MCF 10A (cell line): ENCODE measurements at places on chromosomes 6 and 20. TPM values are rescaled to one million over a fixed set of nuclear protein-coding genes. Genes with fewer than 3 reads are reported as not detected.

DNA sequence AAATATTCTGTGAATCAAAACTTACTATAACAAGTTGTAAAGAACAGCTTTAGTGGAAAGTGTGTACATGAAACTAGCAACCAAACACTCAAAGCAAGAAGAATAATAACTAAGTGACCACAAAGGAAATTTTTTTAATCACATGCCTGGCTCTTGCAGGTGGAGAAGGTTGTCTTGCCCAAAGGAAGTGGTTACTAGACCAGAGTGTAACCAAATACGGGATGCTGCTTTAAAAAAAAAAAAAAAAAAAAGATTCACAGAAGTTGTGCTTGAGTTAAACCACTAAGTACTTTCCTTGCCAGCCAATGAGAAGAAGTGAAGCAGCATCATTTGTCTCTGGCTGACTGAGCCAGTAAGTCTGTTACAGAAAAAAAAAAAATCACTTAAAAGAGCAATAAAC lies 19.1 kb upstream of the HLA-DQB1 start:
- no peak overlapping the region for H3K4me3 ChIP-seq
- peaks cover 90% of the 10 kb centered on the region for H3K27me3 ChIP-seq
- no peaks in the 10 kb centered on the region for H3K4me1 ChIP-seq

DNA sequence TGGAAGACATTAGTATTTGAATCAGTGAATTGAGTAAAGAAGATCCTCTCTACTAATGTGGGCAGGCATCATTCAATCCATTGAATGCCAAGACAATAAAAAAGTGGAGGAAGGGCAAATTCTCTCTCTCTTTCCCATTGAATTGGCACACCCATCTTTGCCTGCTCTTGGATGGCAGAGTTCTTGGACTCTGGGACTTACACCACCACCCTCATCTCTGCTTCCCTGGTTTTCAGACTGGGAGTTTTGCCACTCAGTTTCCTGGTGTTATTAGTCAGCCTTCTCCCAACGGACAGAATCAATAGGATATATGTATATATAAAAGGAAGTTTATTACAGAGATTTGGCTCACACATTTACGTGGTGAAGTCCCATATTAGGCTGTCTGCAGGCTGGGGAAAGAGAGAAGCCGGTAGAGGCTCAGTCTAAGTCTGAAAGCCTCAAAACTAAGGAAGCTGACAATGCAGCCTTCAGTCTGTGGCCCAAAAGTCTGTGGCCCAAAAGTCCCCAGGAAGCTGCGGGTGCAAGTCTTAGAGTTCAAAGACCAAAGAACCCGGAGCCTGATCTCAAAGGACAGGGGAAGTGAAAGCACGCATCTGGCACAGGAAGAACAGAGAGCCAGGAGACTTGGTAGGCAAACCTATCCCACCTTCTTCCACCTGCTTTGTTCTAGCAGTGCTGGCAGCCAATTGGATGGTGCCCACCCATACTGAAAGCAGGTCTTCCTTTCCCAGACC lies 64.4 kb downstream of the SMPDL3A start:
- no peak for DNase-seq
- H3K27me3 ChIP-seq, result no peaks in the 10 kb centered on the region
- no peaks in the 10 kb centered on the region for H3K4me1 ChIP-seq
- H3K36me3 ChIP-seq, result no peaks in the 10 kb centered on the region
- H3K4me3 ChIP-seq, result no peak overlapping the region
- no peak overlapping the region for H3K27ac ChIP-seq

The LTB gene
- total RNA-seq, result 0.37 TPM in 1 of 2 replicates, not detected in the other

DNA sequence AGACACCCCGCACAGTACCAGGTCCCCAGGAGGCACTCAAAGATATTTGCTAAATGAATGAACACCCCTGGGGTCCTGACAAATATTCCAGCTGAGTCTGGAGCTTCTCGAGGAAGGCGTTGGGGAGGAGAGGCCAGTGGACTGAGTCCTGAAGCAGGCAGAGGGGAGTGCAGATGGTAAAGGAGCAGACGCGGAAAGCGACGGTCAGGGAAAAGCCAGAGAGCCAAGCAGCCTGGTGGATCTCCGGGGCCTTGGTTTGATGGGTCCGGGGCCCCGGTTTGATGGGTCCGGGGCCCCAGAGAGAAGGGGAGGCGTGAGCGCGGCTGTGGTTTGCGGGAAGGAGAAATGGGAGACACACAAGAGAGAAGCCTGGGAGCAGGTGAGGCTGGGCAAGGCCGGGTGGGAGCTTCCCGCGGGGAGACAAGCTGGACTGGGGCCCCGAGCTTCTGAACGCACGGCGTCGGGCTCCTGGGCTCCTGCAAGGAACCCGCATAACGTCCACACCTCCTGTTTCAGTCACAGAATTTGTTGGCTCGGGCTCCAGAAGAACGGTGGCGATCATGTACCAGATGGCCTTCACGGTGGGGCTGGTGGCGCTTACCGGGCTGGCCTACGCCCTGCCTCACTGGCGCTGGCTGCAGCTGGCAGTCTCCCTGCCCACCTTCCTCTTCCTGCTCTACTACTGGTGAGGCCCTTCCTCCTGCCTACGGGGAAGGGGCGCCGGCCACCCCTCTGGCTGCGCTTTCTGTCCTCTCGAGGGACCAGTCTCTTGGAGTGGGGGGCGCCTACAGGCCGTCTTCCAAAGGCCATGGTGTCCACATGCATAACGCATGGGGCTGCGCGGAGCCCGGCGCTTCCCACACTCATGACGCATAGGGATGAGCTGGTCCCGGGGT lies 12.1 kb downstream of the SLC22A1 start:
- H3K4me3 ChIP-seq, result no peak overlapping the region
- no peak overlapping the region for H3K27ac ChIP-seq
- H3K4me1 ChIP-seq, result no peaks in the 10 kb centered on the region
- no peaks in the 10 kb centered on the region for H3K27me3 ChIP-seq
- DNase-seq, result no peak

The PNISR gene
- total RNA-seq, result 95.9 and 115 TPM in 2 replicates

GRCh38 chr6:109486068-109486467 lies 3.0 kb upstream of the ZBTB24 start:
- peaks cover 5% of the 10 kb centered on the region for H3K4me1 ChIP-seq
- no peak overlapping the region for H3K27ac ChIP-seq
- H3K36me3 ChIP-seq, result peaks cover 18% of the 10 kb centered on the region
- peak; percentile 49 for DNase-seq
- H3K27me3 ChIP-seq, result no peaks in the 10 kb centered on the region

The BRPF3 gene
- 19.4 and 21.1 TPM in 2 replicates for total RNA-seq

DNA sequence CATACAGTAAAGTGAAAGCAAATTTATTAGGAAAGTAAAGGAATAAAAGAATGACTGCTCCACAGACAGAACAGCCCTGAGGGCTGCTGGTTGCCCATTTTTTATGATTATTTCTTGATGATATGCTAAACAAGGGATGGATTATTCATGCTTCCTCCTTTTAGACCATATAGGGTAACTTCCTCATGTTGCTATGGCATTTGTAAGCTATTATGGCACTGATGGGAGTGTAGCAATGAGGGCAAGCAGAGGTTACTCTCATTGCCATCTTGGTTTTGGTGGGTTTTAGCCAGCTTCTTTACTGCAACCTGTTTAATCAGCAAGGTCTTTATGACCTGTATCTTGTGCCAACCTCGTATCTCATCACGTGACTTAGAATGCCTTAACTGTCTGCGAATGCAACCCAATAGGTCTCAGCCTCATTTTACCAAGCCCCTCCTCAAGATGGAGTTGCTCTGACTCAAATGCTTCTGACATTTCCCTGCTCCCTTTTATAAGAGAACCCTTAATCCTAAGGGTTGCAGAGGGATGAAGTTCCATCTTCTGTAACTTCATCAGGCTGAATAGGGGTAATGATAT lies 280.1 kb upstream of the RGS17 start:
- no peaks in the 10 kb centered on the region for H3K27me3 ChIP-seq
- H3K4me1 ChIP-seq, result no peaks in the 10 kb centered on the region
- no peak overlapping the region for H3K27ac ChIP-seq
- no peak overlapping the region for H3K4me3 ChIP-seq
- no peaks in the 10 kb centered on the region for H3K36me3 ChIP-seq
- no peak for DNase-seq

GRCh38 chr6:156599366-156599765 lies 177.8 kb upstream of the ARID1B start:
- H3K36me3 ChIP-seq, result no peaks in the 10 kb centered on the region
- H3K4me1 ChIP-seq, result peaks cover 16% of the 10 kb centered on the region
- no peaks in the 10 kb centered on the region for H3K27me3 ChIP-seq
- peak overlapping the region; percentile 30 for H3K27ac ChIP-seq

- no peaks in the 10 kb centered on the region for H3K4me1 ChIP-seq
- peak; percentile 25 for DNase-seq
- H3K27me3 ChIP-seq, result peaks cover 57% of the 10 kb centered on the region
- no peak overlapping the region for H3K27ac ChIP-seq
Measured at GRCh38 chr20:41654884-41655283, 36.7 kb upstream of the CHD6 start.

GRCh38 chr6:157313531-157314467 lies 9.5 kb downstream of the TMEM242 start:
- H3K27ac ChIP-seq, result no peak overlapping the region
- no peak overlapping the region for H3K4me3 ChIP-seq
- no peaks in the 10 kb centered on the region for H3K27me3 ChIP-seq

GRCh38 chr6:163659803-163660202 lies 245.3 kb downstream of the QKI start:
- no peak overlapping the region for H3K4me3 ChIP-seq
- no peak for DNase-seq
- H3K27ac ChIP-seq, result no peak overlapping the region

The C6orf132 gene
- total RNA-seq, result 19.5 and 31.9 TPM in 2 replicates

DNA sequence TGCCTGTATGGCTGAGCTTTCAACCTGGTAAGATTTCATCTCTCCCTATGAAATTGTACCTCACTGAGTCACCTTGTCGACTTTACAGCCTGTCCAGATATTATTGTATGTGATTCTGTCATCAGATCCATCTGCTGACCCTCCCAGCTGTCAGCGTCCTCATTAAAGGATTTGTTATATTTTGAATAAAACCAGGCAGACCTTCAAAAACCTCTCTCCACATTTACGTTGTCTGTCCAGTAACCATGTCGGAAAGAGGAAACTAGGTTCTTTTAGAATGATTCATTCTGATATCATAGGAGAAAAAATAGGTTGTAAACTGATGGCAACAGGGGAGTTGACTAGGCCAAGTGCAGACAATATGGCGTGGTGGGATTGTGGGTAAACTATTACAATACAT lies 38.5 kb downstream of the TSPYL4 start:
- peak overlapping the region; percentile 52 for H3K27ac ChIP-seq
- H3K27me3 ChIP-seq, result no peaks in the 10 kb centered on the region
- H3K36me3 ChIP-seq, result no peaks in the 10 kb centered on the region

DNA sequence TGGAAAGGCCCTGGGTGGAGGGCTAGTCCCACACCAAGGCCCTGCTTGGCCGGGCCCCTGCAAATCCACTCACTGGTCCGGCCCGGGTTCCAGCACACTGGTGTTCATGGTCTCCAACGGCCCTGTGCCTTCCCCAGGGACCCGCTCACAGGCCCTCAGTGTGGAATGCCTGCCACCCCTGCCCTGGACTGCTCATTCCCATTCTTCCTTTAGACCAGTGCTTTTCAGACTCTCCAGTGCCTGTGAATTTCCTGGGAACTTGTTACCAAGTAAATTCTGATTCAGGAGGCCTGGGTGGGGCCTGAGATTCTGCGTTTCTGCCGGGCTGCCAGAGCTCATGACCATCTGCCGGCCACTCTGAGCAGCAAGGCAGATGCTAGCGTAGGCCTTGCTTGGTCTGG lies 5.7 kb upstream of the PXDC1 start:
- no peaks in the 10 kb centered on the region for H3K36me3 ChIP-seq
- DNase-seq, result no peak
- no peak overlapping the region for H3K27ac ChIP-seq
- H3K4me1 ChIP-seq, result no peaks in the 10 kb centered on the region

DNA sequence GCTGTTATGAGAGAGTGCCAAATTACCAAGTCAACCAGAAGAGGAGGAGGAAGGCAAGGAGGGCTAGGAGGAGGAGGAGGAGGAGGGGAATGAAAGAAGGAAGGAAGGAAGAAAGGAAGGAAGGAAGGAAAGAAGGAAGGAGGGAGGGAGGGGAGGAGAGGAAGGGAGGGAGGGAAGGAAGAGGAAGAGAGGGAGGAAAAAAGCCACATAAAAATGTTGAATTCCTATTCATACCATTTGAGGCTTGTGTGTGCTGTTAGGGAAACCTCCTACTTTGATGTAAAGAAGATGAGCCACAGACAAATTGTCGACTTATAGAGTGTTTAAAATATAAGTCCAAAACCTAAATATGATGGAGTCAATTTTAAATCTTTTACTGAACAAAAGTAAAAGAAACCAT lies 65.3 kb upstream of the MYLIP start:
- no peak overlapping the region for H3K4me3 ChIP-seq
- H3K36me3 ChIP-seq, result no peaks in the 10 kb centered on the region
- DNase-seq, result no peak
- no peaks in the 10 kb centered on the region for H3K27me3 ChIP-seq
- no peaks in the 10 kb centered on the region for H3K4me1 ChIP-seq

DNA sequence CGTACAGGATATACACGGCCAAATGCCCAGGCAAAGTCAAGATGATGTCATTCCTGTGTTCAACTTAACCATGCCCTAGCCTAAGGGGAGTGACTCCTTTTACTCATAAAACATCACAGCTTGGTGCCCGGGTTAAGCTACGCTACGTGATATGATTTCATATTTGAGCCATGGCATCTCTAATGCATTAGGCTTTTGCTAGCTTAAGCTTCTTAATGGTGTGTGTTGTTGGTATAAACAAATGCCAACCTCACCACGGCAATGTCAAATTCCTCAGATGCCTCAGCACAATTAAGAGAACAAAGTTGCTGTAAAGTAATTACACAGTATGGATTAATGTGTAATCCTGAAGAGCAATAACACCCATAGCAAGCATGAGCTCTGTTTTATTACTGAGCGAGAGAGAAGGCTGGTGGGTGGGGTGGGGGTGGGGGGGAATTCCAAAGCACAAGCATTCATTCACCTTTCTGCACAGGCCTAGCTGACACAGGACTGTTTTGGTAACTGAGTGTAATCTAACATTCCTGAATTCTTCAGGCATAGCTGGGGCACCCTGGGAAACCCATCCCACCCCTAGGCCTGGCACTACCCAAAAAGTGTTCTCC lies 44.7 kb upstream of the CNKSR3 start:
- peak; percentile 74 for DNase-seq
- no peaks in the 10 kb centered on the region for H3K27me3 ChIP-seq
- H3K36me3 ChIP-seq, result peaks cover 5% of the 10 kb centered on the region
- H3K4me3 ChIP-seq, result no peak overlapping the region
- no peaks in the 10 kb centered on the region for H3K4me1 ChIP-seq
- H3K27ac ChIP-seq, result no peak overlapping the region
